DMS79 treated with DMSO at 0.1 percent for 48 hours (cell line): ENCODE measurements at places on chromosomes 4 and X.
A peak's percentile ranks its signal among the peaks of the same experiment; 100 is the strongest.

- no peak for DNase-seq
These were observed 34.5 kb upstream of the ALG13 start for GRCh38 chrX:111646515-111646914.

DNA sequence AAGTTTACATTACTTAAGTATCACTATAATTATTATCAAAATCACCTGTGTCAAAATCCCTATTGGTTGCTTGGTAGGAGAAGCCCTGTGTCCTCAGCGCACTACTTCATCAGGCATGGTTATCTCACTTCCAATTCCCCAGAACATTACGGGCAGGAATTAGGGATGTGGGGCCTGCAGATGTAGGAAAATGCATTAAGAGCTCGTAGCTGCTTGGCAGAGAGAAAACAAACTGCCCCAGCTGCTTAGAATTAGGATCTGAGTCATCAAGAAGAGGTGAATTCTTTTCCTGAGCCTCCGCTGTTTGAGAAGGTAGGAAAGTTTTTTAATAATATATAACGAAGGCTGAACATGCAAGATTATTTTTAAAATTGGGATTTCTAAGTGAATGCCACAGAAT is 31.1 kb upstream of the CLNK start:
- DNase-seq: no peak

DNA sequence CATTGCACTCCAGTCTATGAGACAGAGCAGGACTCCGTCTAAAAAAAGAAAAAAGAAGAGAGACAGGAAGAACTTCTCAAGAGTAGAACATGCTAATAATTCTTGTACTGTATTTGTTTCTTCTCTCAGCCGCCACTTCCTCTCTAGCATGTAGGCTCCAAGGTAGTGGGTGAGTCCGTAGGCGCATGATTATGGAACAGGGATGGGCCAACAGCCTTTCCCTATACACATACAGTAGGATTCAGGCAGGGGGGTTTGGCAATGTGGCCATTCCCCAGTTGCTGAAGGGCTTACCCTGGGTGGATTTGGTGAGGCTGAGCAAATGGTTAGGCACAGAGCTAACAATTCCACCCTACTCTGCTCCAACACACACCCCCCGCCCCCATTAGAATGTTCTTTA is 35.0 kb upstream of the APLN start:
- no peak for DNase-seq

DNA sequence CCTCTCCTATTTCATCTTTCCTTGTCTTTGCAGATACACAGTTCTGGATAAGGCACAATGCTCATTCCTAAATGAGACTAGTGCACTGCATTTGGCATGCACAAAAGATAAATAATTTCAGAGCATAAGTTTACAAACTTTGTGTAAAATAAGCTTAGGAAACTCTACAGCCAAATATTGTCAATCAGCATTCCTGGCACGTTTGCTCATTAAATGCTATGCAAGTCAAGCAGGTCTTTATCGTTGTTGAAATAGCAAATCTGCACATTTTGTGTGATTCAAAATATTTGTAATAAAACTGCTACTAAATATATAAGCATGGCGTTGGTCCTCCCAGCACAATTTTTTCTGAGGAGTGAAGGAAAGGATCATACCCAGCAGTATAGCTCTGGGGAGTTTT is 322.1 kb upstream of the NOCT start:
- no peak for DNase-seq

GRCh38 chr4:44804301-44804700 is 77.9 kb upstream of the GNPDA2 start:
- DNase-seq: no peak

DNA sequence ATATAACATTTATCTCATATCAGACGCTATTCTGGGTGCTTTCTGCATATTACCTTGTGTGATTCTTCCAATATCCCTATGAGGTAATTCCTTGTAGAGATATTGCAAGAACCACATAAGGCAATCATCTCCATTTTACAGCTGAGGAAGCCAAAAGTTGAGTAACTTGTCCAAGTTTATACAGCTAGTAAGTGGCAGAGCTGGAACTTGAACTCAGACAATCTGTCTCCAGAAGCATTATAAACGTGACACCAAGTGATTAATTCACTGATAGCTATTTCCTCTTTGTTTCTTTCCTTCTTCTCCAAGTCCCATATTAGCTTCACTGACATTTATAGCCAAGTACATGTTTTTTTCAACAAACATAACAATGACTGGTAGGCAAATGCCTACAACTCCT is 7.3 kb downstream of the EMCN start:
- no peak for DNase-seq

DNA sequence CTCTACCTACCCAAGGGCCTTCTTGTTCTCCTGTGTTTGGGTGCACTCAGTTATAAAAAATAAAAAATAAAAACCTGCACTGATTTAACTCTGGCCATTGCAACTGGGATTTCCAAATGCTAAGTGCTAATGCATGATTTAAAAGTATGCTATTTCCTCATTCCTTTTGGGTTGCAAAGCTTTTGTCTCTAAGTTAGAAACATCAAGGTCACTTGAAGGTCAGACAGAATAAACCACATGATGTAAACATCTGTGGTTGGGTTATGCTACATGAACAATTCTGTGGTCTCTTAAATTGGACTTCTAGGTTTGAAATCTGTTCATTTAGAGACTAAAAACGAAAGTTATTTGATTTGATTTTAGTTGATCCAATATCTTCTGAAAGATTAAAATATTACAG is 1547.4 kb upstream of the TENM3 start:
- no peak for DNase-seq

DNA sequence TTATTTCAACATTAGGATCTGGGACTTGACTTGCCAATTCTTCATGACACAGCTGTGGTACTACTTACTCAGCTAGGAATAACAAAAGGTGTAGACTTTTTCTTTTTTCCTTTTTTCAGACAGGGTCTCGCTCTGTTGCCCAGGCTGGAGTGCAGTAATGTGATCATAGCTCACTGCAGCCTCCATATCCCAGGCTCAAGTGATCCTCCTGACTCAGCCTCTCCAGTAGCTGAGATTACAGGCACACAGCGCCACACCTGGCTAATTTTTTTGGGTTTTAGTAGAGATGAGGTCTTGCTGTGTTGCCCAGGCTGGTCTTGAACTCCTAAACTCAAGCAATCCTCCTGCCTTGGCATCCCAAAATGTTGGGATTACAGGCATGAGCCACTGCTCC is 16.3 kb downstream of the NOA1 start:
- DNase-seq: no peak

GRCh38 chr4:53463340-53463739 is 85.9 kb downstream of the FIP1L1 start:
- no peak for DNase-seq

DNA sequence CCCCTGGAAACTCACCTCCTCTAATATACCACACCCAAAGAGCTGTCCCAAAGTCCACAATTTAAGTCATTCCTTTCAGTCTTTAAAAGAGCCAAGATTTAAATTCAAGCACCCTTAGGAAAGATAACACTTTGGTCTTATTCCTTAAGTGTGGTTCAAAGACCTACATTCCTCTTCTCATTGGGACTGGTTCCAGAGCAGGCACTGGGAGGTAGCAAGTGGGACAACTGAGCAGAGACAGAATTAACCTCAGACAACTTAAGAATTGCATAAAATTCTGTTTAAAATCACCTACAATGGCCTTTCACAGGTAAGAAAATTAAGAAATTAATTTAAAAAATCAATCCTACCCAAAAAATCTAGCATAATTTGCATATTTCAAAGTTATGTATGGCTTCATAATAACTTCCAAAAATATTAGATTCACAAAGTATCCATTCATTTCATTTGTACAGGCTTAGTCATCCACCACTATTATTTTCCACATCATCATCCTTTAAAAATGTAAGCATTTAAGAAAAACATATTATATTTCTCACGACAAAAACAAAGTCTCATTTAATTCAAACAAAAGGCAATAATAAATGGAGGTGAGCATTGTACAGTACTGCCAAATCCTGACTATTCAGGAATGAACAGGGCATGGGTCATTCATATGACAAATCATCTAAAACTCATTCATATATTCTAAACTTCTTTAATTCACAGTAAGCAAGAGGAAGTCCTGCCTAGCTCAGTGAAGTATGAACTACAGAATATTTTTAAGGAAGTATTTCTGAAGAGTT is 13.6 kb downstream of the PRSS12 start:
- DNase-seq: no peak

GRCh38 chr4:184649971-184650855 is 675 bp downstream of the PRIMPOL start:
- no peak for DNase-seq

DNA sequence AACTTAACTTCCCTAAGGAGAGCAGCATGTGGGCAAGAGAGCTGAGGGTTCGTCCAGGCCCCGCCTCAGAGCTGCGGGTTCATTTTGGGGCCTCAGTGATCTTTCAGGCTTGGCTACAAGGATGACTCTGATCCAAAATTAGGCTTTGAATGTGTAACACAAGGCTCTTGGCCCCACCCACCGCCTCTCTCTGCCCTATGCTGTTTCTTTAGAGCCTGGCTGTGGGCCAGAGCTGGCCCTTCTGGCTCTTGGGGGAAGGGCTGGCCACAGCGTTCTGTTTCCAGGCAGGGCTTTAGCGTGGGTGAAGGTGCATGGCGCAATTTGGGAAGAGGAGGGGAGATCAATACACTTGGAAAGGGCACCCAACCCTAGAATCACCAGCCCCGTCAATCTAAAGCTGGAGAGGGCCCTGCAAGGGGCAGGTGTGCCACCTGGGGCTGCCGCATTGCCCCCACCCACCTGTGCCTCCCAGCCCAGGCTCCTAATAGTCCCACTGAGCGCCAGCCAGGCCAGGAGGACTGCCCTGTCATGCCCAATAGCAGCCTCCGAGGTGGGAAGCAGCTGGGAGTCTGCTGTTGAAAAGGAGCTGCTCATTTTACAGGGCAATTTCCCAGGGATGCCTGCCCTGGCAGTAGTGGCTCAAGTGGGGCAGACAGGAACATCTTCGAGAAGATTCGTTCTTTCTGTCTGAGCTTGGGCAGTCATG is 84.5 kb upstream of the MAML3 start:
- peak; percentile 69 for DNase-seq

DNA sequence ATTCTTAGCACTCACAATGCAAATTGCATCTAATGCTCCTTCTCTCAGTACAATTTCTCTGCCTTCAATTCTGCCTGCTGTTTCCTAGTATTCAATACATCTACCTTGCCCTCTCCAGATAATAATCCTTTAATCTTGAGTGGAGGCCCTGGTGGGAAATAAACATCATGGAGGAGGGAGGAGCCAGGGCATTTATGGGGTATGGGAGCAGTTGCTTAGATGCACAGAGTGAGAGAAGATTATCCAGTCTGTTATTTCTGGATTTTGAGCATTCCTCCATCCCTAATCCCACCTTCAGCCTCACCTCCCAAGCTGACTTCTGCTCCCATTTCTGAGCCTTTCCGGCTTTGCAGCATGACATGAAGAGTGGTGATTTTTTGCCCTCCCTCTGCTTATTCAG is 127.9 kb upstream of the PPP3CA start:
- no peak for DNase-seq

DNA sequence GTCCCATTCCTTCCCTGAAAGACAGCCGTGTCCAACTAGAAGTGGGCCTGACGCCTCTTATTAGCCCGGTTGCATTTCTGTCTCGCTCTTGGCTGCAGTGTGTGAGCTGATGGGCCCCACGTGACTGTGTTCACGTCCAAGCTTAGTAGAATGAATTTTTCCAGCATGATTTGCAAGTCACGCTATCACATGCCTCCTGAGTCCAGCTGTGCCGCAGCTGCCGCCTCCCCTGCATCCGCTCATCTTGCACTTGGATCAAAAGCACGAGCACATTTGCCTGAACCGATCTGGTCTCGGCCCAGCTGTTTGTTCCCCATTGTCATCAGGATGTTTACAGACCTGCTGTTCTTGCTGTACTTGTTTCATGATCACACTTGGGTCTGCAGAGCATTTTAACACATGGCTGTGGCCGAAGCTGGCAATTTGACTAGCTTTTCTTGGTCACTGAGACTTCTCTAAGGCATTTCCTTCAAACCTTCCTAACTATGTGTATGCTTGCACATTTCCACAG is 126.5 kb downstream of the KIT start:
- no peak for DNase-seq

GRCh38 chr4:119238068-119238722 is 25.7 kb downstream of the USP53 start:
- DNase-seq: no peak

DNA sequence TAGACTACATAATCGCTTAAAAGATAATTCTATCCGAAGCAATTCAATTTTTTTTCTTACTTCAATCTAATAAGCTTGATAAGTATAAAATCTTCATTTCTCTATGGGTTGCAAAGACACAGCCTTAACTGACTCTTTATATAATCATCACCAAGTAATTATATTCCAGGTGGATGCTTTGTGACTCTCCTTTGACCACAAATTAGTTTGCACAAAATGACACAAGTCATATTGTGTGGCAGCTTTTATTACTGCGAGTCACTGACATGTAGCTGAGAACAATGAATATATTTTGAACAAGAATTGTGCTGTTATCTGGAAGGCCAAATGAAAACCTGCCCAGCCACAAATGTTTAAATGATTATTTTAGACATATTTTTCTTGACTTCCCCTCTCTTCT is 1727.8 kb downstream of the ARAP2 start:
- no peak for DNase-seq

DNA sequence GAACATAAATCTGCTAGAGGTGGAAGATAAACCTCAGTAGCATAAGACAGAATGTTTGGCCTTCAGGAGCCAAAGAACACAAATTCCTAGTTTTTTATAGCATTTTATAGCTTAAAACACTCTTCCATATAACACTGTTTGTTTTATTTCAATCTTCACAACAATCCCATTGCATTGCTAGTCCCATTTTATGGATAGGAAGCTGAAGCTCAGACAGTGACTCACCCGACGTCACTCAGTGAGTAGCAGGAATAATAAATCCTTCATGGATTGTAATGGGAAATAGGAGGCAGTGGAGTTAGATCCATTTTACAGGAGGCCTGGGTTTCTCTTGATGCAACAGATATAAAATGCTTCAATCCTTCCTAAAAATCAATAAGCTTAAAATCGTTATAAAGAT is 217.5 kb downstream of the RAB28 start:
- DNase-seq: no peak

DNA sequence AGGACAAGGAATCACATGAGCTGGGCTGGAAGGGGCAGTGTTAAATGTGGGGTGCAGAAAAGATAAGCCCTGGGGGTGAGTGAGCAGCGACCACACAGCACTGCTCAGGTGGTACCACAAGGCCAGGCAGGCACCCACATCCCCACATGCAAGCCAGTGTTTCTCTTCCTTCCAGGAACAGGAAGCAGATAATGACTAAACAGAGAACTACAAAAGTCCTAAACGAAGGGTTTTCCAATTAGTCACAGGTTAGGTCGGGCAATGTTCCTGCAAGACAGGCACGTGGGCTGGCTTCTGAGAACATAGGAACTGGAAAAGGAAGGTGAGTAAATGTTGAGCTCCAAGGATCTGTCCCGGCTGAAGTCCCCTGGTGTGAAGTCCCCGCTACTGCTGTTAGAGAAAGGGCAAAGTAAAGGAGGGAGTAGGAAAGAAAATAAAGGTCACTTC is 19.5 kb downstream of the RELL1 start:
- DNase-seq: no peak

GRCh38 chr4:152917543-152918395 is 18.4 kb upstream of the FHDC1 start:
- DNase-seq: no peak

- DNase-seq: no peak
These were observed 49.8 kb downstream of the FGFRL1 start for GRCh38 chr4:1061056-1061700.
